Cardiac septum (tissue), 1 donor: ENCODE measurements at places on chromosomes 1 and 21. TPM values are rescaled to one million over a fixed set of nuclear protein-coding genes. Genes with fewer than 3 reads are reported as not detected.

DNA sequence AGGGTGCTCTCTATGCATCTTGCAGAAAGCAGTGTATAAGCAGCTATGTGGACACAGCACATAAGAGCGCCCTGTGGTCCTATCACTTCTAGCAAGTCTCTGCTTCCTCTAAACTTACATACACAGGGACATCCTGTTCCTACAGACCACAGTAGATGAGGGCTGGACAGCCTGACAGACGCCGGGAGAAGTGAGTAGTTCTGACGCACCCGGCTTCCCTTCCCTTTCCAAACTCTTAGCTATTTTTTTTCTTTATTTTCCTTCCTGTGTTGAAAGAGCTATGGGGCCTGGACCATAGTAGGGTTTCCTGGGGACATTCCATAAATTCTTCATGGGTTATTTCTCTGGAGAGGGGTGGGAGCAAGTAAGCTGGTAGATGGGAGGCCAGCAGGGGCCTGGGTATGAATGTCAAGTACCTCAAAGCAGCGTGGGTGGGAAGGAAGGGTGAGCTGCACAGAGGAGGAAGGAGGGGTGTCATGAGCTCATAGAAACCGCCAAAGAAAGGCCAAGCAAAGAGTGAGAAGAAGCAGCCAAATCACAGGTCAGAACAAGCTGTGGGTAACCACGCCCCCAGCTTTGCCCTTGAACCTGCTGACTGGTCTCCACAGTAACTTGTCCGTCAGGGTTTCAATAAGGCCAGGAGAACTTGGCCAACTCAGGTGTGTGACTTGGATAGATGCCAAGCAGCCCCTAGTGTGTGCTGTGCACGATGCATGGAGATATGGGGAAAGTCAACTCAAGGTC, 36.6 kb downstream of the PLXNA2 start:
- DNase-seq = no peak

DNA sequence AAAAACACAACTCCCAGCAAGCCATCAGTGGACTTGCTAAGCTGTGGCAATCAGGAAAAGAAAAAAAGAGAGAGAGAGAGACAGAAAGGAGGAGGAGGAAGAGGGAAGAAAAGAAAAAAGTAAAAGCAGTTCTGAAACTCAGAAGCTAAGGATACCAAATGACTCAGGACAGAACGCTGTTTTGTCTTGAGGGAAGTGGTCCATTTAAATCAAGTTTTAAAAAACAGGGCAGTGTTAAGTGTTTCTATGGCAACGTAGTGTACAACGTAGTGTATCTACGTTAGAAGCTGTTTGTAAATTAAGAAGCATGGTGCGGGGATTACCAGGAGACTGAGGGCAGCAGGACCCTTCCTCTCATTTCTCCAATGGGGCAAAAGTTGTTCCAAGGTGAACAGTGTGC, 5.8 kb downstream of the ADORA3 start:
- no peak for DNase-seq

ASCL5 gene
- not detected for total RNA-seq

DNA sequence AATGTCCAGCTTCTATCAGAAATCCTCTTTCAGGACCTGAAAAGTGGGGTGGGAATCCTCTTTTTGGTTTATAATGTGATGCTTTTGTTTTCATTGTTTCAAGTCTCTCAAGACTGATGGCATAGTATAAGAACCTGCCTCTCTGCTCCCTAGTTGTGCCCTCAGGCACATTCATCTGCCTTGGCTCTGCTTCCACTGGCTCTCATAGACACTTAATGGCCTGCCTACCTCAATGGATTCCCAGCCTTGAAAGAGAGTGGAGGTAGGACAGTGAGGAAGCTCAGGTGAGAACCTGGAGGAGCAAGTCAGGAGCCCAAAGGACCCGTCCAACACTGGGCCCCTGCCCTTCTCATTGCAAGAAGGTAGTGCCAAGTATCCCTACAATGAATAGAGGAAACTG, 4.8 kb downstream of the TTLL7 start:
- no peak for DNase-seq

KRTAP21-2 gene
- total RNA-seq = not detected

- no peak for DNase-seq
Measured at GRCh38 chr21:28791595-28792282, 200.9 kb downstream of the LTN1 start.

DNA sequence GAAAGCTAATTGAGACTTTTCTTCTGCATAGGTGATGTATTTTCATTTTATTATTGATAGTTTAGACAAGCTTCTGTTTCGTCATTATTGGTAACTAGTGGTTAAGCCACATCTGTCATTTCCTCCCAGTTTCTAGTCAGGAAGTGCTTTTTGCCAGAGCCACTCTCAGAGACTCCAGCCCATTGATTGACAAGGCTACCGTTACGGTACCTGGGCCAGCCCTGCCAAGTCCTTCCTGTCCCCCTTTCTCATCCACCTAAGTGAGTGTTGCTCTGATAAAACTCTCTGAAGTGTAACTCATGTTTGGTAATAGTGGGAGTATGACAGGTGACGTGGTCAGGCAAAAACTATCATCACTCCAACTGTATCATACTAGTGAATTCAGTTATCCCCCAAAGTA, 29.6 kb upstream of the AGL start:
- DNase-seq = no peak

DNA sequence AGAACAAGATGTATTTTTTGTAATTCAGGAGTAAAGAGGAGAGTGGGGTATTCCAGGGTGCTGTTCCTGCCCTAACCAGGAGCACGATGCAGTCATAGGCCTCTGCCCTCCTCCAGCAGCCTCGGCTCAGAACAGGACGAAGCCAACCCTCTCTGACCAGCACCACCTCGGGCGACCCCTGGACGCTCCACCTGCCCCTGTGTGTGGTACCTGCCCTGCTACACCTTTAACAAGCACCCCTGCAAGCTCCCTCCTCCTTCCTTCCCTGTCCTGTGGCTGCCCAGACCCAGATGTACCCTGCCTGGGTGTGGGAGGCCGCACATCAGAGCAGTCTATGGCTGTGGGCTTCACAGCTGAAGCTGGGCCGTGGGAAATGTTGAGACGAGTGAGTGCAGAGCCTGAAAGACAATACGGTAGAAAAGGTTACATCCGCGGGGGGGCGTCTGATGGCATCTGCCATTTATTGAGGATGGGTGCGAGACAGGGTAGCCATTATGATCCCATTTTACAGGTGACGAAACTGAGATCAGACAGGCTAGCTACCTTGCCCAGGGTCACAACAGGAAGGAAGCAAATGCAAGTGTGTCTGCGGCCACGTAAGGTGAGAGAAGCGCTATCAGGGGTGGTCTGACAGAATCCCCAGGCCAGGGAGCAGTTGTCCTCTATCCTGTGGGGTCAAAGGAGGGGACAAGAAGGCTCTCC, 4.6 kb downstream of the ERG start:
- DNase-seq = no peak

DNA sequence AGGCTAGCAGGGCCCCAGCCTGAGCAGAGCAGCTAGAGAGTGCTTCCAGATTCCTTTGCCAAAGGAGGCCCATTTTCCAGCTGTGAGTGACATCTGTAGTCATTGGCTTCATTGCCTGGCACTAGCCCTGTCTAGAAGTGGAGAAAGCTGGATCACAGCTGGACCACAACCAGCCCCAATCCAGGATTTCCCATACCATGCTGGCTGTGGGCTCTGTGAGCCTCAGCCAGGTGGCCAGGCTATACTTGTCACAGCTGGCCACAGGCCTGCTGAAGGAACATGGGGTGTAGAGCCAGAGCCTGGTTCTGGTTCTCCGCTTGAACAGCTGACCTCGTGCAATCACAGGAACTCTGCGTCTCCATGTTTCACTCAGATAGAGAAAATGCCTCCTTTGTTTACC, 36.6 kb downstream of the RIMKLA start:
- DNase-seq = no peak

CD244 gene
- total RNA-seq = 0.24 TPM

DNA sequence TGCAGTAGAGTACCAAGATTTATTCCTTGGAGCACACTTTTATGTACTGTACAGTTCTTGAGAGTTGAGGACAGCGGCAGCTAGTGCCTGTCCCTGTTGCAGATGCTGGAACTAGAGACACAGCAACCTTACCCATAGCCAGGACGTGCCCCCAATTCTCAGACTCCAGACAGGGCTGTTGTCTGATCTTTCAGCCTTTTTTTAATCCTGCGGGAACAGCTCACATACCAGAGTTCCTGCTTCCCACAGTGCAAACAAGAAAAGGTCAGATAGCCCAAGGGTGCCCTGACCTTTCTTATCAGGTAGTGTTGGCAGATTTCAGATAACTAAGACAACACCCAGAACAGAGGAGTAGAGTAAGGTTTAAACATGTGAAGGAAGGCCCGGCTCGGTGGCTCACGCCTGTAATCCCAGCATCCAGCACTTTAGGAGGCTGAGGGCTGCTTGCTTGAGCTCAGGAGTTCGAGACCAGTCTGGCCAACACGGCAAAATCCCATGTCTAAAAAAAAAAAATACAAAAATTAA, 78.5 kb downstream of the DOP1B start:
- DNase-seq = no peak

GRCh38 chr1:65056866-65057265, 90.5 kb upstream of the JAK1 start:
- DNase-seq = no peak

DNA sequence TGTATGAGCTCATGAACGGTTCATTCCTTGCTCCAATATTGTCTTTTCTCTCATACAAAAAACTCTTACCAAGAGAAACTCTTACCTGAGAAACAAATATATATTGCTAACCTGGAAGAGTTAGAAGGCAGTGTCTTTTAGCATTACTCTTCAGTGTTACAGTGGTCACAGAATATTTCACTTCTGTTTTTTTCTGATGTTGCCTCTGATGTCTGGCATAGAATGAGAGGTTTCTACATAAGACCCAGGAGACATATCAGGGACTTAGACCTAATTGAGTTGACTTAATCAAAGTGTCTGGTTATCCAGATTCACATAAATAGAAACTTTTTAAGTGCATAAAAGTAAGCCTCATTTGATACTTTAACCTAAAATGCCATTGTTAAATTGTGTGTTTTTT, 923.8 kb downstream of the TTLL7 start:
- no peak for DNase-seq

GRCh38 chr1:203362720-203363025, 11.8 kb upstream of the FMOD start:
- DNase-seq = no peak

DNA sequence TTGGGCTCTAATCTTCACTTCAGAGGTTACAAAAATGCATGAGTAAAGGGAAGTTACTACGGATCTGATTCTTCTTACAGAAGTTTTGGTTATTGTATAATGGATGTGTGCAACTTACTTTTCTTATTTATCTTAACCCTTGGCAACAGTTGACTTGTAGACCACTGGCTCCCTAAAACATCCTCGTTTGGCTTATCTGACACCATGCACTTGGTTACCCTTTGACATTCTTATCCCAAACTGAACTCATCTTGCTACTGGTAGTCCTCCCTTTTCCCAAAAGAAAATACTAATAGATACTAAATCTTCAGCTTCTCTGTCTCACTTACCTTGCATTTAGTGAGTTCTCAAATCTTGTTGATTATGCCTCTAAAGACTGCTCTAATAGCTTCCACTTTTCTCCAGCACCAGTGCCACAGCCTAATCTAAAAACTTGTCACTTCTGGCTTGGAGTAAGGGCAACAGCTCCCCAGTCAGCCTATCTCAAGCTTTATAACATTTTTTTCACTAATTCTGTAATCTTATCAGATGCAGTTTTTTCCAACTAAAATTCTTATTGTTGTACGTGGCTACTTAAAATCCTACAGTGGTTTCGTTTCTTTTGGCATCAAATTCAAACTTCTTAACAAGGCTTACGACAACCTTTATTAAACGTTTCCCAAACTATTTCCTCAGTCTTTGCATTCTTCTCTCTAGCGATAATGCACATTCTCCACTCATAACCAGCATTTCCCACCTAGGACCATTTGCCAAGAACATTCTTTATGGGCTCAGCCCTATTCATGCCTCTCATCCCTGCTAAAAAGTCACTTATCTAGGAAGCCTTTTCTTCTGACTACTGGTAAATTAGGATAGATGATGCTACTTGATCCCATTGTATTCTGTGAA, 204.2 kb downstream of the KCNT2 start:
- no peak for DNase-seq

DNA sequence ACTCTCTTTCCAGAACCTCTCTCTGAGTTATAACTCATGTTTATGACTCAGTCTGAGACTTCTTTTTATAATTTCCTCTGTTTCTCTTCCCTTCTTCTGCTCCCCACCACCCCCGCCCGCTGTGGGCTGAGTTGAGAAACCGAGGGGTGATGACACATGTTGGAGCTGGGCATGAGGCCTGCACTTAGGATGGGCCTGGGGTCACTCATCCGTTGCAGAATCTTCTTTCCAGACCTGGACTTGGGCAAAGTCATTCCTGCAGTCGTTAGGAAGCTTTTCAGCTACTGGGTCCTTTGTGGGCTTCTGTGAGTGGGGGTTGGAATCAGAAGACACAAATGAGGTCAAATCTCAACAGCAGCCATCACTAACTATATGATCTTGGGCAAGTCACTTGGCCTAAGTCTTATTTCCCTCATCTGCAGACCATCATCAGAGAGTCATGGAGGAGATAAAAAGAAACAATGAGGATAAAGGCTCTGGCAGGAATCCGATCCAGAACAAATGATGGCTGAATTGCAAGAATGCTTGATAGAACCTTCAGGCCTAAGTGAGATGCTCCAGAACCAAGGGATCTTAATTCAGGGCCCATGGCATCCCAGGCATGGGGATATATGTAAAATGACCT, 53.4 kb downstream of the RPS6KA1 start:
- no peak for DNase-seq

MMP23B gene
- total RNA-seq = 60.2 TPM

FCN3 gene
- 32.2 TPM for total RNA-seq

- DNase-seq = no peak
Measured at GRCh38 chr1:9559673-9560072, 20.4 kb downstream of the SLC25A33 start.

GRCh38 chr1:248886237-248886895, 19.7 kb upstream of the PGBD2 start:
- no peak for DNase-seq

RGS8 gene
- not detected for total RNA-seq

DNA sequence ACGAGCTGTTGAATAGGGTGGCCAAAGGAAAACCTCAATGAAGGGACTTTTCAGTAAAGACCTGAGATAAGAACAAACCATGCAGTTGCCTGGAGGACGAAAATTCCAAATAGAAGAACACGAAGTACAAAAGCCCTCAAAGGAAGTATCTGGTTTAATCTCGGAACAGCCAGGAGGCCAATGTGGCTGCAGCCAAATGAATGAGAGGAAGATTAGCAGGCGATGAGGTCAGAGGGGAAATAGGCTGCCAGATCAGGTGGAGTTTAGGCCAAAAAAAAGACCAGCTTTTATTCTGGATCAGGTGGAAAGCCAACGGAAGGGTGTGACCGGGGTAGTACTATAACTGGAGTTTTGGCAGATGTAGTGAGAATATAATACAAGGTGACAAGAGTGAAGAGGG, 43.7 kb downstream of the SRSF11 start:
- DNase-seq = no peak

GRCh38 chr1:110584045-110584444, 22.1 kb downstream of the KCNA2 start:
- DNase-seq = peak; percentile 31
